ENCODE measurements at places on chromosomes 6 and 20. TPM values are rescaled to one million over a fixed set of nuclear protein-coding genes. Genes with fewer than 3 reads are reported as not detected.

DNA sequence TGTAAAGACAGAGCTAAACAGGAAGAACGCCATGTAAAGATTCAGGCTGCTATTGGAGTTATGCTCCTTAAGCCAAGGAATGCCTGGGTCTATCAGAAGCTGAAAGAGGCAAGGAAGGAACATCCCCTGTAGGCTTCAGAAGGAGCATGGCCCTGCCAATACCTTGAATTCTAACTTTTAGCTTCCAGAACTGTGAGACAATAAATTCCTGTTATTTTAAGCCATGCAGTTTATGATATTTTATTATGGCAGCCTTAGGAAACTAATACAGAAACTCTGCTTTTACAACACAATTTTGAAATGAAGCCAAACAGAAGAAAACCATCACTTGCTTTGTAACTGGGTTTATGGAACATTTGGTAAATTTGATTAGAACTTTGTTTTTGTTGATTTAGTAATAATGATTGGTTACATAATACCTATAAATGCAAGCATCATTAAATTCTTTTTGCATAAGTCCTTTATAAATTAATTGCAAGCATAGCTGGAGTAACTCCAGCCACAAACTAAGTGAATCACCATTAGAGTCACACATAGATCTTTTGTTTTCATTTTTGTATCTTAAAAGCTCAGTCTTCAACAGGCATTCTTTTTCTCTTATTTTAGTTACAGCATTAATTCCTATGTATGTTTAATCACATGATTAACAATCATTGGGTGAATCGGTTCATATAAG, 33.5 kb upstream of the TSPYL1 start:
- H3K27ac ChIP-seq, result no peak overlapping the region
- no peaks in the 10 kb centered on the region for H3K27me3 ChIP-seq
- no peak for DNase-seq
- H3K4me3 ChIP-seq, result no peak overlapping the region

LY6G5C gene
- total RNA-seq, result 2.0 TPM

SLC35D3 gene
- total RNA-seq, result not detected

TSPO2 gene
- not detected for total RNA-seq

TGM2 gene
- 0.37 TPM for total RNA-seq

DNA sequence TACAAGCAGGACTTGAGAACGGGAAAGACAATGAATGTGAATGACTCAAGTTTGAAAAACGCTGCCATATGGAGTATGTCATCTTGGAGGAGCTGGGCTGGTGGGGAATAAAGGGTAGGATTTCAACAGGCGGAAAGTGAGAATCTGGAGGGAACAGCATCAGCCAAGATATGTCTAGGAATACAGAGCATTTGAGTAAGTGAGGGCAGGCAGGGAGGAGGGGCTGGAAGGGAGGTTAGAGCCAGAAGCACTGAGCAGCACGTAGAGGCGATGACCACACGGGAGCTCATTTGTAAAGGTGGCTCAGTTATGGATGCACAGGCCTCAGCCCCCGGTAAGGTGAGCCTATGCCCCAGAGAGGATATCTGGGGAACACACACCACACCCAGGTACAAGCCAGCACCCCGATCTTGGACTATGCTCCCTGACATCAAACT, 115.1 kb downstream of the ZMYND8 start:
- H3K36me3 ChIP-seq, result peaks cover 81% of the 10 kb centered on the region
- H3K4me3 ChIP-seq, result no peak overlapping the region
- no peaks in the 10 kb centered on the region for H3K27me3 ChIP-seq
- H3K4me1 ChIP-seq, result no peaks in the 10 kb centered on the region
- no peak overlapping the region for H3K27ac ChIP-seq
- no peak for DNase-seq

DNA sequence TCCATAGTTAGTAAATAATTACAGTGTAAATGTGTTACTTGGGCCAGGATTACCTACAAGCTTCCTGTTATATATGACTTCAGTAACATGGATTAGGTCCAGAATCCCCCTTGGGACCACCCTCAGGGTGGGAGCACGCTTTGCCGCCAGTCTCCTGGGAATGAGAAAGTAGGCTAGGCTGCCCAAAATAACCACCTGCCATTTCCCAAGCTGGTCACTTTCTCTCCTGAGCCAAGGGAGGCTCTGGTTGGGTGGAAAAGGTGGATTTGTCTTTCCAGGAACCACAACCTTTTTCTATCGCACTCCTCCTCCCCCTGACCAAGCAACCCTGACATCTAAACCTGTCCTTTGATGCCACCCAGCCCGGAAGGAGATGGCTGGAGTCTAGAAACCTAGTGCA, 9.6 kb upstream of the RIMS4 start:
- H3K4me1 ChIP-seq, result no peaks in the 10 kb centered on the region
- no peak overlapping the region for H3K27ac ChIP-seq
- no peaks in the 10 kb centered on the region for H3K36me3 ChIP-seq
- no peaks in the 10 kb centered on the region for H3K27me3 ChIP-seq
- DNase-seq, result no peak
- no peak overlapping the region for H3K4me3 ChIP-seq

GRCh38 chr6:3718407-3718806, 33.1 kb downstream of the PXDC1 start:
- no peaks in the 10 kb centered on the region for H3K27me3 ChIP-seq
- no peak for DNase-seq
- H3K36me3 ChIP-seq, result no peaks in the 10 kb centered on the region
- no peak overlapping the region for H3K4me3 ChIP-seq

GRCh38 chr6:106642476-106642875, 13.1 kb downstream of the QRSL1 start:
- no peaks in the 10 kb centered on the region for H3K4me1 ChIP-seq
- peaks cover 49% of the 10 kb centered on the region for H3K36me3 ChIP-seq
- H3K27me3 ChIP-seq, result no peaks in the 10 kb centered on the region
- no peak for DNase-seq
- H3K27ac ChIP-seq, result no peak overlapping the region
- no peak overlapping the region for H3K4me3 ChIP-seq

TMEM74B gene
- total RNA-seq, result 2.8 TPM
